HS-5 (cell line): ENCODE measurements at places on chromosomes 4 and X.

DNA sequence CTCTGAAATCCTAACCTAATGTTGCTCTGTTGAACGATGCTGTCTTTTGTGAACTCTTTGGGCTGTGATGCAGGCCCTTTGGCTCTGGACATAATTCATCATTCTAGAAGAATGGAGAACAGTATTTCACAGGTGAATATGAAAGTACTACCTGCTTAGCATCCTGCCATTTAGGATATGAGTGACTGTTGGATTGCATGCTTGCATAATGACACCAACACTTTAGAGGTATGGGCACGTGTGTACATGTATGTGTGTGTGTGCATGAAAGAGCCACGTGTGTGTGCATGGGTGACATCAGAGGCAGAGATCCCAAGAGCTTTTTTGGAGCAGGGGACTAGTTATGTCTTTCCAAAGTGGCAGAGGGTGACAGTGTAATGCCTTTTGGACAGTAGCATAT lies 70.2 kb upstream of the ZNF518B start:
- no peak for DNase-seq

- DNase-seq = no peak
Measured at GRCh38 chr4:12689457-12689856, 794.7 kb downstream of the RAB28 start.

DNA sequence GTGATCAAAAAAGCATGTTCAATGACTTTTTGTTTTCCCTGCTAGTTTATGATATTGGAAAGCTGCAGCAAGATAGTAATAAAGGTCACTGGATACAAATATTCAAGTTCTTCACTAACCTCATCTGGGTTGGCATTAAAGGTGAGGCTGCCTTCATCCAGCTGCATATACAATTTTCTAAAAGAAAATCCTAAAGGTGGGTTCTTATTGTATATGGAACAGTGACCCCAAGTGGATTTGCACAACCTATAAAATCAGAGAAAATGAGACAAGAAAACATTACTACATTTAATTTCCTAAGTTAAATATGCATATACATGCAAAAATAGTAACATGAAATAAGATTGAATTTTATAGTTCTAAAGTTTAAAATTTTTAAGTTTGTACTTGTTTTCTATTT lies 23.9 kb downstream of the FBXO8 start:
- no peak for DNase-seq

GRCh38 chrX:24482823-24483415 lies 17.8 kb downstream of the PDK3 start:
- no peak for DNase-seq

DNA sequence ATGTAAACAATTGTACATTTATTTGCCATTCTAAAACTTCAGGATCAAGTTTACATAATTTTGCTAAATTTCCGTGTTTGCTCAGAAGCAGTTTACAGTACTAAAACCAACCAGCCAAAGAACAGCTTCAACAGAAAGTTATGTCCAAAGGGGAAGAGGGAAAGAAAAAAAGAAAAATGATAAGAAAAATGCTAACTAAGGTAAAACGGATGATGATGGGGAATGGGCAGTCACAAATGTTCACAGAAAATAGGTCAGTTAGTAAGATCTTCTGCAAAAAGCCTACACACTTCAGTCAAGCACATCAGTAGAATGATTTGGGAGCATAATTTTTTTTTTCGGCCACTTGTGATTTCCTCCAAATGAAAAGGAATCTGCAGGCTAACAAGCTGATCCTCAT lies 6.3 kb upstream of the COX18 start:
- no peak for DNase-seq

DNA sequence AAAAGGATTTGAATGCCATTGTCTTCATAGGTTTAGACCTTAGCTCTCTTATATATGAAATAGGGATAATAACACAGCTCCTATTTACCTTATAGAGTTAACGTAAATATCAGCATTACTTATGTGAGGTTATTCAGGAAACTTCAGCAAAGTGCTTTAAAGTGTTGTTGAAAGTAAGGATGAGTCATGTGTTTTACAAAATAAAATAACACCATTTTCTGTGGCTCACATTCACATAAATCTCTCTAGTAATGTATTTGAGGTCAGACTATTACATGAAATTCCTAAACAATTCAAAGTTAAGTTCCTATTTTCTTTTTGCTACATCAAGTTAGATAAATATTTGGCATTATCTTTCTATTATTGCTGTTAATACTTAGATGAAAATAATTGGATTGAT lies 2.9 kb downstream of the GNRHR start:
- DNase-seq = no peak

- no peak for DNase-seq
Measured at GRCh38 chr4:10011277-10011676, 10.0 kb downstream of the SLC2A9 start.

- DNase-seq = no peak
Measured at GRCh38 chr4:26206999-26207398, 113.8 kb upstream of the RBPJ start.

- DNase-seq = no peak
Measured at GRCh38 chrX:108246304-108246954, 154.9 kb downstream of the ATG4A start.

- DNase-seq = no peak
Measured at GRCh38 chr4:111943796-111944203, 201.5 kb upstream of the FAM241A start.

- no peak for DNase-seq
Measured at GRCh38 chrX:131845771-131846170, 177.3 kb upstream of the STK26 start.

GRCh38 chr4:138111462-138112000 lies 130.6 kb downstream of the SLC7A11 start:
- DNase-seq = no peak

DNA sequence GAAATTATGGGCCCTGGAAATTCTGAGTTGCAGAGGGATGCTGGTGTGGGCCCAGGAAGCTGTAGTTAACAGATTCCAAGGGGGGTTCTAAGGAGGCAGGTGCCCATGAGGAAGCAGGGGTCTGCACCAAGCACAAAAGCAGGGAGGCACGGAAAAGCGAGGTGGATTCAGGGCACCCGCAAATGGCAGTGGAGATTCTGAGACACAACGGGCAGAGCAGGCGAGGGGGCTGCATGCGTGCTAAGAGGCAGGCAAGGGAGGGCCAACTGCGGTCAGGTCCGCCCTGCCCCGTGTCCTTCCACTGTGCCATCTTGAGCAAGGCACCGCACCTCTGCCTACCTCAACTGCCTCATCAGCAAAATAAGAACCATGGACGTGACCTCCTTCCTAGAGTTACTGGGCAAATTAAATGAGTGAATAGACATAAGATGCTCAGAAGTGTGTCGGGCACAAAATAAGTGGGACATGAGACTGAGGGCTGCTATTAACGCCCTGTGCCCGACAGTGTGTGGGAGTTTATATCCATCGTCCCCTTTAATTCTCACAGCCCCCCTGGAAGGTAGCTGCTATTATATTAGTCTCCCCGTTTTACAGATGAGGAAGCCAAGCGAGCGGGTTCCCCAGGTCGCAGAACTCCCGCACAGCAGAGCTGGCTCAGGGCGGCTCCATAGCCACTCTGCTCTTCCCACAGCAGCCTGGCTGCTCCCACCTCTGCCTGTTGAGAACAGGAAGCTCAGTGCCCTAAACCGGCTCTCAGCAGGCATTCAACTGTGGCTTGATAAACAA lies 67.6 kb downstream of the PPP2R2C start:
- DNase-seq = no peak
